Activated CD4-positive, alpha-beta T cell treated with anti-CD3 and anti-CD28 coated beads, Interleukin-2, amount 50 U/mL, for 24 hours (primary cell): ENCODE measurements at places on chromosomes 11 and 22.
A peak's percentile ranks its signal among the peaks of the same experiment; 100 is the strongest.

DNA sequence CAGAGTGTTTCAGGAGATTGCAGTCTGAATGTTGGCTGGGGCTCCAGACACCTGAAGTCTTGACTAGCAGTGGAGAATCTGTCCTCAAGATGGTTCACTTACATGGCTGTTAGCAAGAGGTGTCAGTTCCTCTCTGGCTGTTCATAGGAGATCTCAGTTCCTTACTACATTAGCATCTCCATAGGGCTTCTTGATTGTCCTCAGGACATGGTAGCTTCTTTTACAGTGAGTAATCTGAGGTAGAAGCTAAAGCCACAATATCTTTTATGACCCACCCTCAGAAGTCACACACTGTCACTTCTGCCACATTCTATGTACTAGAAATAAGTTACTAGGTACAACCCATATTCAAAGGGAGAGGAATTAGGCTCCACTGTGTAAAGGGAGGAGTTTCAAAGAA, 10.5 kb upstream of the PATL1 start:
- DNase-seq: no peak

- DNase-seq: no peak
These were observed 37.7 kb upstream of the CREB3L1 start for GRCh38 chr11:46239801-46240061.

GRCh38 chr11:130454491-130455252, 6.2 kb downstream of the ADAMTS15 start:
- no peak for DNase-seq

- no peak for DNase-seq
These were observed 6.8 kb upstream of the CACNA1I start for GRCh38 chr22:39563571-39564428.

GRCh38 chr11:68569357-68569756, 108.8 kb downstream of the PPP6R3 start:
- no peak for DNase-seq

DNA sequence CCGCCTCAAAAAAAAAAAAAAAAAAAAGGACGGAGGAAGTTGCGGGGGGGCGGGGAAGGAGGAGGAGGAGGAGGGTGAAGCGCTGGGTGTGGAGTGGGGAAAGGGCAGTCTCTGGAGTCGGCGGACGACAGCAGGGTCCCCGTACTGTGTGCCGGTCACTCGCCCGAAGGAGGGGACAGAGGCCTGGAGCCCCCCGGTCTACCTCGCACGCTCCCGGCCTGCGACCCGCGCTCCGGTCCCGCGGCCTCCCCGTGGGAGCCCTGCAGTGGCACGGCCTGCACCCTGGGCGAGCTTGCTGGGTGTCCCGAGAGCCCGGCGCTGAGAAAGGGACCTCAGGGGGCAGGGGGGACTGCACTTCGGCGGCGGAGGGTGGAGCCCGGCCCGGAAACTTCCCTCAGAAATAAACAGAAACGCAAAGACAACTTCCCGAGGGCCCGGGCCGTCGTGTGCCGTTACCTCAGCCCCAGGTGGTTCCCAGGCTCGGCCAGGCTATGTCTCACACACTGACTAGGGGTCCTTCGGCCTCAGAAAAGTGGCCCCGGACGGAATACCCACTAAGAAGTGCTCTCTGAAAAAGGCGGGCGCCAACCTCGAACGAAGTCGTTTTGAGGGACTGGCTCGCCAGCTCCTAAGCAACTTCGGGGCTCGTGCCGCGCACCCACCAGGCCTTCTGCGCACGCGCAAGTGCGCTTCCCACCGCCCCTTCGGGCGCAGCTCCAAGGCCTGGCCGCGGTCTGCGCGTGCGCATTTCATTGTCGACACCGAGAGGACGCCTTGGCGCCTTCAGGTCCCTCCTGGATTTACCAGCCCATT, at the start of gene MAJIN:
MAJIN (minus strand) TSS at position 688 of the 813 bp plus-strand sequence. CDS start 12,703 bp downstream, outside the sequence.
- DNase-seq: peak; percentile 88

GRCh38 chr11:33391893-33392251, 134.7 kb downstream of the HIPK3 start:
- no peak for DNase-seq

DNA sequence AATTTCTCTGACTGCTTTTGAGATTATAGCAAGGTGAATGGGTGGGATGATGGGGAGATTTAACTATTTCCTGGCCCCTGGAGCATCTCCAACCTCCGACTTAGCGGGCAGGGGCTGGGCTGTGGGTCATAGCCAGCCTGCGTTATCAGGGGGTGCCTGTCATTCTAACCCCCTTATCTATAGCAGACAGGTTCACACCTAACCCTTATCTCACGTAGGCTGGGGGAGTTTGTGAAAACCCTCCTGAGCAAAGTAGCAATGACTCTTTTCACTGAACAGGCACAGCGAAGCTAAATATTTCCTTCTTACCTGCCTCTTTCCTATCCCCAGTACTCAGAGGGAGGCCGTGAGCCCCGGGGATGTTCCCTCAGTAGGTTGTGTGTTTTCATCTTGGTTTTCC, 511.4 kb upstream of the B3GAT1 start:
- DNase-seq: no peak

DNA sequence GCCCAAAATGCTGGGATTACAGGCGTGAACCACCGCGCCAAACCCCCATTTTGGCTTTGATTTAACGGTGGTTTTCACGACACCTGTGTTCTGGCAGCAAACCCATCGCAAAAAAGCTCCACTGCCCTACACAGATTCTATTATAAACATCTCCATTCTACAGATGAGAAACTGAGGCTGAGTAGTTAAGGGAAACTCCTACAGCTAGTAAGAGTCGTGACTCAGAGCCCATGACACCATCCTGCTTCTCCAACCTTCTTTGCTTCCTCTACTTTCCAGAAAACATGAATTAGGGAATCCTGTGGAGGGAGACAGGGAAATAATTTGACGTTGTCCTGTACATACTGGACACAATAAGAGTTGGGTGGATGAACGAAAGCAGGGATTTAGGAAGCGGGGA, 429 bp upstream of the SNX15 start:
- no peak for DNase-seq

GRCh38 chr11:126465573-126466188, 110.2 kb downstream of the ST3GAL4 start:
- DNase-seq: no peak

DNA sequence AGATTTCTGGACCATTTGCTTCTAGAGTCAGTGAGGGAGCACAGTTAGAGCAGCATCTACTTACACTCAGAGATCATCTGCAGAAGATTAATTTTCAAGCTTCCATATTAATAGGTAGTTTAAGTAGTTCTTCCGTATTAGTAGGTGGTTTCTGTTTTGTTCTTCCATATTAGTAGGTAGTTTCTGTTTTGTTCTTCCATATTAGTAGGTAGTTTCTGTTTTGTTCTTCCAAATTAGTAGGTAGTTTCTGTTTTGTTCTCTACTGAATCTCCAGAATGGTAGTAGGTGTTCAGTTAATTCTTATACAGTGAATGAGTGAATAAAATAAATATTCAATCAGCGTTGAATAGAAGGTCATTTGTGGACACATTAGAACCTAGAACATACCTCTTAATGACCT, 175.7 kb downstream of the TMEM135 start:
- DNase-seq: no peak

- no peak for DNase-seq
These were observed 171.5 kb upstream of the SYT13 start for GRCh38 chr11:45457649-45458048.

DNA sequence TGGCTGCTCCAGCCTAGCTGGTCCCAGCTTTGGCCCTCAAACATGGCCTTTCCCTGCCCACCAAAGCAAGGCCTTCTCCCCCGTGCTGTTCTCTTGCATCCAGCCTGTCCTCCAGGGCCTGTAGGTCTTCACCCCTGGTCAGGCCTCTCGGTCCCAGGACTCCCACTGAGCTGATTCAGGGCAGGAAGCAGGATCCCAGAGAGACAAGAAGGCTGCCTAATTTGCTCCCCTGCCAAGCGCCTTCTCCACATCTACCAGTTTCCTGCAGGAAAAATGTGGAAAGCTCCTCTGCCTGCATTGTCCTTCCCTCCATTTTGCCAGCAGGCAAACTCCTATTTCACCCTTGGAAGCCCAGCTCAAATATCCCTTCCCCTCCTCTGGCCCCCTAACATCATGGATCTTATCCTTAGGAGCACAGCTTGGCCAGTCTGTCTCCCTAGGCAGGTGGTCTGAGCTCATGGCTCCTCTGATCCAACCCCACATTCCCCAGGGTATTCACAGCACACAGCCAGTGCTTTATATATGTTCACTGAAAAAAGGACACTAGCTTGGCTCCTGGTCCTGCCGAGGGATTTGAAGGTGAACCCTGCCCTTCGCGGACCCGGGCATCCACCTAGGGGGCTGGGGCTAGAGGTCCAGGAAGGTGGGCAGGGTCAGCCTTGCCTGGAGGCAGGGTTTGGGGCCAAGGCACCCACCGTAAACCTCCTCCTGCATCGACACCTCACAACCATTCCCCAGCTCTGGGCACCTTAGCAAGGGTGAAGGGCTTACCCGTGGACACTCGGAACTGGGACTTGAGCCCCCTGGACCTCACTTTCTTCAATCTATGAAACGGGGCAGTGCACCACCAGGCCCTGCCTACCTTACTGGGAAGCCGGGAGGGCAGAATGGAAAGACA, 968 bp downstream of the RHBDD3 start:
- DNase-seq: no peak

GRCh38 chr11:110081462-110082376, 11.5 kb upstream of the ZC3H12C start:
- no peak for DNase-seq

GRCh38 chr11:22433094-22433455, 94.9 kb downstream of the SLC17A6 start:
- DNase-seq: no peak

DNA sequence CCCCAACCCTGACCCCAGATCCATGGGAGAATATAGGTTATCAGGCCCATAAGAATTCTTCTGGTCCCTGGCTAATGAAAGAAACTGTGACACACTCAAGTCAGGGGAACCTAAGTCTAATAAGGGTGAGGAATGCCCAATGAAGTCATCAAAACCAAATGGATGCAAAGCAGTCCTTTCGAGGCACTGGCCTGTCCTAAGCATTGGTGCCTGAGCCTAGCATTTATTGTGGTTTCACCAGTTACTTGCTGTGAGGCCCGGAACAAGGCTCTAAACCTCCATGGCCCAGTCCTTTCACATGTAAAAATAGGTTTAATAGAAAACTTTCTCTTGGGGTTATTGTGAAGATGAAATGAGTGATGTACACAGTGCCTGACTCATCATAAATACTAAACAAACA, 712.6 kb downstream of the DLG2 start:
- no peak for DNase-seq

GRCh38 chr11:12950670-12951069, 58.4 kb upstream of the RASSF10 start:
- no peak for DNase-seq

- no peak for DNase-seq
These were observed 17.0 kb downstream of the DTX4 start for GRCh38 chr11:59188954-59189353.

DNA sequence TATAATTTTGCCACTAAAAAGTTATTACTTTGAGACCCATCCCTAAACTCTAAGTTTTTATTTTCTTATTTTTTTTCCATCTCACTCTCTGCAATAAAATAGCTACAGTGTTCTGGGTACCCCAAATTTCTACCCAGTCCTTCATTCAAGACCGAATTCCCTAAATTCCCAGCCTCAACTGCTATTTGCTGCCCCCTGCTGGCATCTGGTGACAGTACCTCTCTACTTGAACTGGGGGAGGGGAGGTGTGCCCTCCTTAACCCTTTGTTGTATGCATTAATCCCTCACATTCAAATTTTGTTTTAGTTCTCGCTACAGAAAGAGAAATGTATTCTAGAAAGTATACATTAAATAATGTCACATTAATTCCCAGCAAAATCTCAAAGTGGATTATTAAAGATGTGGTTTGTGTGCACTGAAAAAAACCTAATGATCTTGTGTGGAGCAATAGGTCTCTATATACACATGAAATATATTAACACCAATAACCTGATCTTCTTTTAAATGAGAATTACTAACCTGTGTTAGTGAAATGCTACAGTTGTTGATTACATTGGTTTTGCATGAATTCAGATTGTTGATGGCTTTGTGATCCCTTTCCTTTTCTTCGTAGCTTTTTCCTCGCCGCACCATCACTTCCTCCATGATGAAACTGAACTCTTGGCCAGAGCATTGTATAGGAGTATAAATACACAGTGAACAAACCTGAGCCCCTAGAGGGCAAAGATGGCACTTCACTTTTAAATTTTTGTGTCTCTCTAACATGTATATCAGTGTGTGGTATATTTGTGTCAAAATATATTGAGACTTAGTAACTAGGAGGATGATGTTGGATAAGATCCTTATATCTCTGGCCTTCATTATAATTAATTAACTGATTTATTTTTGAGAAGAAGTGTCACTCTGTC, 590.0 kb downstream of the METTL15 start:
- DNase-seq: no peak

- DNase-seq: peak; percentile 26
These were observed 945 bp downstream of the ROBO3 start for GRCh38 chr11:124865902-124866851.

- DNase-seq: no peak
These were observed 9.6 kb downstream of the CERK start for GRCh38 chr22:46728470-46728869.
